ENCODE measurements at places on chromosomes 7 and 10. TPM values are rescaled to one million over a fixed set of nuclear protein-coding genes. Genes with fewer than 3 reads are reported as not detected.

The MALRD1 gene
- 0.16 TPM for total RNA-seq

The PNLIPRP3 gene
- total RNA-seq = not detected

The HGF gene
- total RNA-seq = 59.0 TPM

The KIAA1217 gene
- 1.4 TPM for total RNA-seq

The TSPAN12 gene
- 2.0 TPM for total RNA-seq

The CRYGN gene
- 0.47 TPM for total RNA-seq

The STK32C gene
- total RNA-seq = 10.5 TPM

The WNT16 gene
- total RNA-seq = 0.09 TPM

The FXYD4 gene
- not detected for total RNA-seq

The NPY4R gene
- total RNA-seq = not detected

The ANKRD22 gene
- under 0.01 TPM for total RNA-seq

The RBP3 gene
- not detected for total RNA-seq

The INA gene
- total RNA-seq = 0.47 TPM

The ASB4 gene
- total RNA-seq = not detected

The GPNMB gene
- 264 TPM for total RNA-seq

The SUV39H2 gene
- total RNA-seq = 5.8 TPM

The TMEM196 gene
- not detected for total RNA-seq

The MYH16 gene
- total RNA-seq = not detected

The ZNF511 gene
- 26.1 TPM for total RNA-seq

The PCLO gene
- under 0.01 TPM for total RNA-seq

The SVOPL gene
- not detected for total RNA-seq

The DENND11 gene
- 9.6 TPM for total RNA-seq

The PRSS37 gene
- not detected for total RNA-seq
